Activated CD4-positive, CD25-positive, alpha-beta regulatory T cell treated with anti-CD3 and anti-CD28 coated beads, Interleukin-2, amount 50 U/mL, for 16 hours (primary cell): ENCODE measurements at places on chromosomes 3 and 15.

DNA sequence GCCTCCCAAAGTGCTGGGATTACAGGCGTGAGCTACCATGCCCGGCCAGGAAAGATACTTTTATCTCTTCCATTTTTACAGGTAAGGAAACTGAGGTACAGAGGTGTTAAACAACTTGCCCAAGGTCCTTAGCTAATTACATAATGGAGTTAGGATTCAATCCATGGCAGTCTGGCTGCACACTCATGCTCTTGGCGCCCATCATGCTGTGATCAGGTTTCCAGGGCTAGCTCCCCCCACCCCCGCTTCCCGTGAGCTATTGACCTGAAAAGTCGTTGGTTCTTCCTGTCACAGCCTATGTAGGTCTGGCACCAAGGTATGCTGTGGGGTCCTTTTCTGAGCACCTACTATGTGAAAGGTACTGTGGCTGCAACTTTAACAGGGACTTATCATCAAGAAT, 55.9 kb upstream of the LARS2 start:
- no peak for DNase-seq

GRCh38 chr15:89393056-89393455, 58.4 kb upstream of the POLG start:
- DNase-seq, result no peak

- DNase-seq, result no peak
These were observed 166.4 kb downstream of the CADPS start for GRCh38 chr3:62708638-62709373.

DNA sequence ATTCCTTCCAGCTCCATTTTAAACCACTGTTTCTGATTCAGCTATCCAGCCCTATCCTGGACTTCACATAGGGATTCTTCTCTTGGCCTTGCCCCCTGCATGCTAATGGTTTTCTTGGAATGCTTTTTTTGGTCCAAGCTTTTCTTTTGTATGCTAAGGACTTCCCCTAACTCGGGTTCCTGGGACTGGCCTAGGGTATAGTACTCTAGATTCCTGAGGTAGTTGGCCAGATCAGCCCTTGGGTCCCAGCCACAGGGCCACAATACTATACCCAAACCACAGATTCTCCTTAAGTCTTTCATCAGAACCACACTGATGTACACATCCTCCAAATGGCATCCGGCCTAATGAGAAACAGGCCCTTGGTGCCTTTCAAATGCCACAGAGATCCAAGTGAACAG, 2.8 kb downstream of the FYCO1 start:
- no peak for DNase-seq

DNA sequence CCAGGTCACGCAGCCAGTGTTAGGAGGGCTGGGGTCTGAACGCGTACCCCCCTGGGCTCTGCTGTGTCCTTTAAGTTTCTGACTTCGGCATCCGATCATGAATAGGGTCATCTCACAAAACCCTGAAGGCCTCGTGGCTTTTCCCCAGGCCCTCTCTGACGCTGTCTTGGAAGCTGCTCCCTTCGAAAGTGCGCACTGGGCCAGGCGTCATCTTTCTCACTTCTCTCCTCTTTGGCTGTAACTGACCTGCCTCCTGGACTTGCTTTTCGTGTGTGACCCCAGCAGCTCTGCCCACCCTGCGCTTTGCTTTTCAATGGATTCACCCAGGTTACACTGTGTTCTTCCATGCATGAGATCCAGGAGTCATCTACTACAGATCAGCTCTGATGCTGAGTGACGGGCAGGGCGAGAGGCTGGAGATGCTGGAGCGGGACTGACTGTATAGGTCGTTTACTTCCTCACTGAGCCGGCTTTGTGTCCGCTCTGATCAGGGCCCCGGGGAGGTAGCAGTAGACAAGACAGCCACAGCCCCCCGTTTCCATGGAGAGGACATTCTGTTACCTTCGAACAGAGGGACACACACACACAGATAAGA, 45.0 kb upstream of the PCSK6 start:
- no peak for DNase-seq

GRCh38 chr15:57883701-57884100, 177.2 kb downstream of the POLR2M start:
- DNase-seq, result no peak

- no peak for DNase-seq
These were observed 280.2 kb upstream of the ICE2 start for GRCh38 chr15:60758961-60759729.

DNA sequence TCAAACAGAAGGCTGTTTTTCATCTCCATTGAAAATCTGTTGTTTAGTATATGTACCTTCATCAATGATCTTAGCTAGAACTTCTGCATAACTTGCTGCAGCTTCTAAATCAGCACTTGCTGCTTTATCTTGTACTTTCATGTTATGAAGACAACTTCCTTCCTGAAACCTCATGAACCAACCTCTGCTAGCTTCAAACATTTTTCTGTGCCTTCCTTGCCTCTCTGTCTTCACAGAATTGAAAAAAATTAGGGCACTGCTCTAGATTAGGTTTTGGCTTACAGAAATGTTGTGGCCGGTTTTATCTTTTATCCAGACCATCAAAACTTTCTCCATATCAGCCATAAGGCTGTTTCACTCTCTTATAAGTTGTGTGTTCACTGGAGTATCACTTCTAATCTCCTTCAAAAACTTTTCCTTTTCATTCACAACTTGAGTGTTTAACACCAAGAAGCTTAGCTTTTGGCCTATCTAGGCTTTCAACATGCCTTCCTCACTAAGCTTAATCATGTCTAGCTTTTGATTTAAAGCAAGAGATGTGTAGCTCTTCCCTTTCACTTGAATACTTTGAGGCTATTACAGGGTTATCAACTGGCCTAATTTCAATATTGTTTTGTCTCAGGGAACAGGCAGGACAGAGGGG, 78.6 kb downstream of the IGSF11 start:
- no peak for DNase-seq

DNA sequence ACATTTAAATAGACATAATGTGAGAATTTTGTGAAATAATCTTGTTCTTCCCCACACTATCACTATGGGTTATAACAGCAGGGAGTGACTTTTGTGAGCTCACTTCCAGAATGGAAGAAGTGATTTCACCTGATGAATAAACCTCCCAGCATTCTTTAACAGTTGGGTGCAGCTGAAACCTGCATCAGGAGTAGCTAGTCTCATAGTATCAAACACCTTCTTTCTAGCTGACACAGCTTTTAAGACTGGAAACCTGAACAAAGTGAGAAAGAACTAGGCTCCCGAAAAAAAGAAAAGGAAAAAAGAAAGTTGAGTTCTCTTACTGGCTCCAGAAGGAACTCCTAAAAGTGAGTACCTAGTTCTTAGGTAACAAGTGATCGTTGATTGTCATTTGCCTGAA, 61.1 kb upstream of the UNC13C start:
- no peak for DNase-seq

- DNase-seq, result no peak
These were observed 99.3 kb upstream of the CHRNA7 start for GRCh38 chr15:31930967-31931366.

DNA sequence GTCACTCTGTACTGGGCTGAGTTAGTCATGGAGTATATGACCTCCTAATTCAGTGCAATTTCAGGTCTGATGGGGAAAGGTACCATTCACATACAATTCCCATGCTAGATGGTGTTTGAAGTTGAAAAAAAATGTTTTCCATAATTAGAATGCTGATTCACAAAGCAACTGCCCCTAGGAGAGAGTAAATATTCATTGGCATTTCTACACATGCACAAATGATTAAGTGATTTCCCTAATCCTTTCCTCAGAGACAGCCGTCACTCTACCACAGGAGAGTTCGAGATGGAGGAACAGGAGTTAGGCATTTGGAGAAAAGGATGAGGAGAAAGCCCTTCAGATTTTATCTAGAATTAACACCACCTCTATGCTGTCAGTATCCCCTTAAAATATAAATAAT, 32.5 kb downstream of the GADL1 start:
- no peak for DNase-seq

DNA sequence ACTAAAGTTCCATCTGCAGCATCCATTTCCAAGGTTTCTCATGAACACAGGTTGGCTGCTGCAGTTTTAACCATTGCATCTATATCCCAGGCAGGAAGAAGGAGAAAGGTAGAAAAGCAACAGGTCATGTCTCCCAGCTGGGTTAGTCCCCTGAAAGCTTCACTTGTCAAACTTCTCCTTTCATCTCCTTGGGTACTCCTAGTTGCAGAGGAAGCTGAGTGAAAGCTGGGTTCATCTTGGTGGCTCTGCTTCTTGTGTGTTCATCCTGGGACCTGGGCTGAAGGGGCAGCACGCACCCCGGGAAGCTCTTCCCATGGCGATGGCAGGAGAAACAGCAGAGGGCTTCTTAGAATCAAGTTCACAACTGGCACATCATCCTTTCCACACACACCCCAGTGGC, 61.3 kb upstream of the NR2C2 start:
- DNase-seq, result no peak

GRCh38 chr3:36693670-36694069, 70.7 kb downstream of the DCLK3 start:
- DNase-seq, result no peak

DNA sequence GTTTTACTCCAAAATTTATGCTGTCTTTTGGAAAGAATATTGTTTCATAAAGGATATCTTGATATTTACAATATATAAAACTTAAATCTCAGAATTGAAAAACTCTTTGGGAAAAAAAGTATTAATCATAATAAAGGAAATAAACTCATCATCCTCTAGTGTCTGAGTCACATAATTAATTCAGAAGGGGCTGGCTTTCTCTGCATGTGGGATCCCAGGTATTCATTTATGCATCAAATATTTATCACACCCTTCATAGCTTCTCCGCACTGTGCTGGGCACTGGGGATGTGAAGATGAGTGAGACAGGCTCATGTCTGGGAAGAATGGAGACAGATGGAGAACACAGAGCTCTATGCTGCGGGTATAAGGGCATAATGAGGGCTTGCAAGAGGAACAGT, 65.6 kb downstream of the CCNL1 start:
- DNase-seq, result no peak

DNA sequence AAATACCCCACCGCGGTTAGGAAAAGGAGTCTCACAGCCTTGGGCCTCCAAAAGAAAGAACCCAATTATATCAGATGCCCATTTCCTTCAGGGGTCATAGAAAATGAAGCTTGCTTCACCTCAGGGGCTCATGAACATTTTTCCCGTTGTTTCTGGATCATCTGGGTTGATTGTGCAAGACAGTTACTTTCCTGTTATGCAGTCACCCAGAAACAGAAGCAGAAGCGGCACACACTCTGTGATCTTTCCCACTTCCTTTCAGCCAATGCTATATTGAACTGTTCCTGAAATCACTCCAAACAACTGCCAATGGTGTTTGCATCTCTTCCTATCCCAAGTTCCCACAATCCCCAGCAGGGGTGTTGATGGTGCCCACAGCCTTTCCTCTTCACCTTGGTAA, 295.6 kb upstream of the RASGRP1 start:
- DNase-seq, result no peak

GRCh38 chr3:189490337-189490736, 140.9 kb upstream of the TP63 start:
- no peak for DNase-seq

- DNase-seq, result no peak
These were observed 27.0 kb downstream of the OPA1 start for GRCh38 chr3:193620057-193620456.

- no peak for DNase-seq
These were observed 88.9 kb upstream of the NEDD4 start for GRCh38 chr15:56082263-56082761.

DNA sequence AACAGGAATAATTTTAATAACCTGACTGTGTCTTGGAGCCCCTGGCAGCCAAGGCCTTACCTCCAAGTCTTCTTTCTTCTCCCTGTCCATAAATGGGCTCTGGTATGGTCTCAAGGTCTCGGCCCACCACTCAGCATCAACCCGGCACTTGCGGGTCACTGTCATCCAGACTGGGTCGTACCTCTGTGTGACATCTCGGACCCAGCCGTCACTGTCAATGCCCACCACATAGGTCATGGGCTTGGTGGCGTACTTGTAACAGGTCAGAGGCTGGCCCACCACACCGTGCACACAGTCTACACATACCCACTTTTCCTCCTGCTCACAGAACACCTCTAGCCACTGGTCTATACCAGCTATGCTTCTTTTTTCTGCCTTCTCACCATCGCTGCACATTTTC, 20.4 kb downstream of the XPC start:
- DNase-seq, result no peak
